ENCODE measurements at places on chromosomes 1 and 21.

- no peak for DNase-seq
Measured at GRCh38 chr21:45996311-45997204, 15.0 kb downstream of the COL6A1 start.

DNA sequence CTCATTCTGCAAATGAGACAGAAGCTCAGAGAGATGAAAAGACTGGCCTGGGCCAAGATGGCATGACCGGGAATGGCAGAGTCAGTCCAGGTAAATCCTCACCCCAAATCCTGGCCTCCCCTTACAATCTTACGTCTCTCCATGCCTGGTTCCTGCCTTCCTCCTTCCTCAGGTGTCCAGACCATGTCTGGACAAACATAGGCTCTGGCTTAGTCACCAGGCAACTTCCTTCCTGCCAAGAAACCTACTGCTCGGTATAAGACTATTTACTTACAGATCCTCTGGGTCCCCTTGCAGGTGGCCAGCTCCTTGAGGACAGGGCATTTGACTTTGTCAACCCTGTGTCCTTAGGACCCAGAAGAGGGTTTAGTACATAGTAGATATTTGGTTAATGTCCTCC lies 69.4 kb upstream of the ROR1 start:
- no peak for DNase-seq

- no peak for DNase-seq
Measured at GRCh38 chr1:67939942-67940341, 106.7 kb upstream of the GNG12 start.

GRCh38 chr1:174923820-174924219 lies 75.9 kb upstream of the CACYBP start:
- DNase-seq = no peak

- no peak for DNase-seq
Measured at GRCh38 chr1:11384170-11384554, 94.8 kb upstream of the DISP3 start.

Data from hippocampal formation (tissue), 2 donors.